ENCODE measurements at places on chromosomes 6 and 20.
A peak's percentile ranks its signal among the peaks of the same experiment; 100 is the strongest.

DNA sequence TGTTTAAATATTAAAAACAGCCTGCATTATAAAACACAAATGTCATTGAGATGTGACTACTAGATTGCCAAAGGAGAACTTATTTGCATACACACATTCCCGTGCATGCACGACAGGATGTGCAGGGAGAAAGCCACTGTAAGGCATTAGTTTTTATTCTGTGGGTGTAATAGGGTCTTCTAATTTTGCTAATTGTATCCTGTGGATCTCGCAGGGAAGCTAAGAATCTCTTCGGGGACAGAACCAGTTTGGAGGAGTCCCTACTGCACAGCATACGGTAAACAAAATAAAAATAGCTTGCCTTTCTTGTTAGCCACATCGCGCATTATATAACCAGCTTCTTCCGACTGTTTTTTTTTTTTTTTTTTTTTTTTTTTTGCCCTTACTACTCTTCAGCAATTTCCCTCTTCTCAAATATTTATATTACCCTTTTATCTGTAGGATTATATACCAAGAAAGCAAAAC lies 2.0 kb downstream of the ATXN1 start:
- no peak for DNase-seq
- peak overlapping the region; percentile 97 for H3K27ac ChIP-seq
- H3K4me1 ChIP-seq, result peaks cover 27% of the 10 kb centered on the region
- no peaks in the 10 kb centered on the region for H3K36me3 ChIP-seq

DNA sequence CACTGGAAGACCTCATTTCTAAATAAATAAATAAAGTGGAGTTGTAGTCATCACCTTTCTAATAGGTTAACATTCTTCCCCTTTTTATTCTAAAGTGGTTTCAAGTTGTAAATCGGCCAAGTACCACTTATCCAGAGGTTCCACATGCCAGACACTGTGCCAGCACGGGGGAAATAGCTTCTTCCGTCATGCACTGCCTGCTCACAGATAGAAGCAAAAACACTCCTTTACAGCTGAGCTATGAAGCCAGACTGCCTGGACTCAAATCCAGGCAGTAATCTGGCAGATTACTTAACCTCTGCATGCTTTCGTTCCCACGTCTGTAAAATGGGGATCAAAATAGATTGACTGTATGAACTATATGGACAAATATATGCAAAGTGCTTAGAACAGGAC lies 17.2 kb upstream of the SCML4 start:
- no peak overlapping the region for H3K4me3 ChIP-seq
- no peaks in the 10 kb centered on the region for H3K4me1 ChIP-seq
- no peak overlapping the region for H3K27ac ChIP-seq
- no peak for DNase-seq

- no peaks in the 10 kb centered on the region for H3K27me3 ChIP-seq
- no peaks in the 10 kb centered on the region for H3K36me3 ChIP-seq
- peaks cover 11% of the 10 kb centered on the region for H3K4me1 ChIP-seq
- no peak overlapping the region for H3K4me3 ChIP-seq
- no peak overlapping the region for H3K27ac ChIP-seq
Measured at GRCh38 chr6:57297505-57297904, 19.9 kb upstream of the PRIM2 start.

DNA sequence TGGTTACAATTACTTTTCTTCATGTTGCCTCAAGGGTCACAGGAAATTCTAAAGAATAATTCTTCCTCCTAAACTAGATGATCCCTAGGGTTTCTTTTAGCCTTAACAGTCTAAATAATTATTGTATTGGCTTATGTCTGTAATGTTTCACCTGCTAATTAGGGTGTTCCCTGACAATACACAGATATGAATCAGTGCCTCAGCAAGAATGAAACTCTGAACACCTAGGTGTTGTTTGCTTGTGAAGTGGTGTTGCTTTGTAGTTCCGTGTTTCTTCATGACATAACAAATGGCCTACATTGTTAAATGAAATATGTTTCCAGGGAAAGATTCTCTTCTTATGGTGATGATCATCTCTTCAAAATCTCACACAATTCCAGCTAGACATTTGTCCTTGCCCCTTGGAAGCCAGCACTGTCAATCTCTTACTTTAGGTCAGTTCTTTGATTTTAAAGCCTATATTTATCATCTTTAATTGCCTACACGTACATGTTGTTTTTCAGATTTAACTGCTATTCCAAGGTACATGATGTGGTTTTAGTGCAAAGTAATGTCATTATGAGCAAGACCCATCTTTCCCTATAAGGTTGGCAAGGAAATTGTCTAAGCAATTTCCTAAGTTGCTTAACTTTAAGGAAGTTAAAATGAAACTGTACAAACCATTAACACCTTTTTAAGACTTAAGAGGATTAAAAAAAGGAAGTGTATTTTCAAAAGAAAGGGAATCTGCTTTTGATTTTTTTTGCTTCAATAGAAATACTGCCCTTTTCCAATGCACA lies 111.9 kb downstream of the TBC1D7 start:
- H3K4me1 ChIP-seq, result peaks cover 6% of the 10 kb centered on the region
- peak overlapping the region; percentile 62 for H3K27ac ChIP-seq
- H3K27me3 ChIP-seq, result no peaks in the 10 kb centered on the region
- no peak for DNase-seq

DNA sequence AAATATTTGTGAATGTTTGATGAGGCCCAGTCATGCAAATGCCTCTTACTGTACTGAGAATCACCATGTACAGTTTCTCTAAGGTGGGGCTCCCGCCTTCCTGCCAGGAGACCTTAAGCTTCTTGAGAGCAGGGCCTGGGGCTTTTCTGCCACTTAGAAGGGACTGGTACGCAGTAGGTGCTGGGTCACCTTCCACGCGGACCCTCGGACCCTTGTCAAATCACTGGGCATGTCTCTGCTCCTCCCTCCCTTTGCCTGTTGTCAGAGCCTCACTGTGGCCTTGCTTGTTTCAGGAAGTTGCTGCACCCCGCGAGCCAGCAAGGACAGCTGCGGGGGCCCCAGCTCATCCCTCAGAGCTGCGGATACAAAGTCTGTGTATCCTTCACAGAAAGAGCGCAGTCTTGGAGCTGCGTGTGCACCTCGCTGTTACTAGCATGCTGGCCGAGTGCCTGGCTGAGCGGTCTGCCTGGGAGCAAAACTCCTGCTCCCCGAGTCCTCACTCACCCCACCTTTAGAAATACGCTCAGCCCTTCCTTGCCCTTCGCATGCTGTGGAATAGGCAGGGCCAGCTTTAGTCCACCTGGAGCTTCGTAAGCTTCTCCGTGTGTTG lies 30.7 kb upstream of the IRF4 start:
- H3K36me3 ChIP-seq, result no peaks in the 10 kb centered on the region
- no peaks in the 10 kb centered on the region for H3K4me1 ChIP-seq
- no peak overlapping the region for H3K27ac ChIP-seq
- no peaks in the 10 kb centered on the region for H3K27me3 ChIP-seq
- no peak for DNase-seq

DNA sequence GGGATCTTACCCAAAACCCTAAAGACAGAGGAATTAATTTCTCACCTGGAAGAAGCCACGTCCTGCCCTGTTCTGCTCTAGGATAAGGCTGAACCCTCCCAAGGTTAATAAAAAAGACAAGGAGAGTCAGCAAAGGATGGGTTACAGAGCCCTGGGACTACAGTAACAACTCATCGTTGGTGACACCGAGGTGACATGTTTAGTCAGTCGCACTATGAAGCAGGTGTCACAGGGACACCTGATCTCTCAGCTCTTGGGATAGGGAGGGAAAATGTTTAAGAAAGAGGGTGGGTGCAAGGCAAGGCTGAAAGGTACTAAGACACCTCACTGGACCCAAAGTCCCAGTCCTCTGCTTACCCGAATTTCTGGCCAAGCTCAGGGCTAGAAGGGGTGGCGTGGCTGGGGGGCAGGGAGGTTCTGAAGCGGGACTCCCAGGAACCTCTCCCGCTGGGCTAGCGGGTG lies 562 bp downstream of the MOCS1 start:
- H3K36me3 ChIP-seq, result no peaks in the 10 kb centered on the region
- DNase-seq, result no peak
- peak overlapping the region; percentile 88 for H3K27ac ChIP-seq
- no peaks in the 10 kb centered on the region for H3K27me3 ChIP-seq
- peaks cover 22% of the 10 kb centered on the region for H3K4me1 ChIP-seq
- peak overlapping the region; percentile 64 for H3K4me3 ChIP-seq

DNA sequence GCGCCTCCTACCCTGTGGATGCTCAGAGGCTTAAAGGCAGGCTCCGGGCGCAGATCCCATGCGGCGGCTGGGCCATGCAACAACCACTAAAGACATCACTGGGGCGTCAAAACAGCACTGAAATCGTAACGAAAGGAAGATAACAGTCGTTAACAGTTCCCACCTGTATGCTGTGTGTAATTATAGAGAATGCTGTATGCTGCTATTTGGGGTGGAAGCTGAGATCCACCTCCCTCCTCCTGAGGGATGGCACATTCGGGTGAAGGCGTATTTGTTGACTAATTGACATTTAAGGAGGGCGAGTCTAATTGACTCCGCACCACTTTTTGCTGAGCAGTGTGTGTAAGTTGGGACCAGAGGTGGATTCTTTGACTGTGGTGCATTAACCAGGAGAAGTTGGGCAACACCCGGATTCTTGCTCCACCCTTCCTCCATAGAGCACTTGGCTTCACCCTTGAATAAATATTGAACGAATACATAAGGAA lies 687 bp downstream of the SLC35A1 start:
- H3K36me3 ChIP-seq, result no peaks in the 10 kb centered on the region
- no peaks in the 10 kb centered on the region for H3K27me3 ChIP-seq
- H3K4me1 ChIP-seq, result peaks cover 27% of the 10 kb centered on the region
- no peak for DNase-seq
- peak overlapping the region; percentile 95 for H3K4me3 ChIP-seq

DNA sequence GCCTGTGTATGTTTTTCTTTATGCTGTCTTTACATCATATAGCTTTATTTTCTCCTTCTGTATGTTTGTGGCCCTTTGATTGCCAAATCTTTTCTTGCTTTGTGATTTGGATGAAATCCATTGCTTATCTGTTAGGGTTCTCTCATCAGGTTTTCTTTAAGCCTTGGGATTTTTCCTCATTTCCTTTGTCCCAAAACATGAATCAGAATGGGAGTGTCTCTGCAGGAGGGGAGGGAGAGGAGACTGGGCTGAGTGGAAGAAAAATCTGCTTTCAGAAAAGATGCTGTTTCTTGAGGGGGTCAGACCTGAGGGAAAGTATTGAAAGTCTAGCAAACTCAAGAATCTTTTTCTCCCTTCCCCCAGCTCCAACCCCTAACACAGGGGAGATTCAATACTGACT lies 758.0 kb upstream of the MMS22L start:
- no peak overlapping the region for H3K27ac ChIP-seq
- no peaks in the 10 kb centered on the region for H3K4me1 ChIP-seq
- H3K27me3 ChIP-seq, result no peaks in the 10 kb centered on the region
- no peak for DNase-seq
- H3K36me3 ChIP-seq, result no peaks in the 10 kb centered on the region

- H3K27me3 ChIP-seq, result no peaks in the 10 kb centered on the region
- H3K4me3 ChIP-seq, result no peak overlapping the region
- H3K36me3 ChIP-seq, result no peaks in the 10 kb centered on the region
- H3K27ac ChIP-seq, result no peak overlapping the region
- DNase-seq, result no peak
Measured at GRCh38 chr6:148324297-148324985, 18.2 kb upstream of the SASH1 start.

GRCh38 chr20:11852811-11853210 lies 64.9 kb upstream of the BTBD3 start:
- no peak for DNase-seq
- no peaks in the 10 kb centered on the region for H3K36me3 ChIP-seq
- no peaks in the 10 kb centered on the region for H3K4me1 ChIP-seq
- no peaks in the 10 kb centered on the region for H3K27me3 ChIP-seq
- H3K27ac ChIP-seq, result no peak overlapping the region
- no peak overlapping the region for H3K4me3 ChIP-seq

DNA sequence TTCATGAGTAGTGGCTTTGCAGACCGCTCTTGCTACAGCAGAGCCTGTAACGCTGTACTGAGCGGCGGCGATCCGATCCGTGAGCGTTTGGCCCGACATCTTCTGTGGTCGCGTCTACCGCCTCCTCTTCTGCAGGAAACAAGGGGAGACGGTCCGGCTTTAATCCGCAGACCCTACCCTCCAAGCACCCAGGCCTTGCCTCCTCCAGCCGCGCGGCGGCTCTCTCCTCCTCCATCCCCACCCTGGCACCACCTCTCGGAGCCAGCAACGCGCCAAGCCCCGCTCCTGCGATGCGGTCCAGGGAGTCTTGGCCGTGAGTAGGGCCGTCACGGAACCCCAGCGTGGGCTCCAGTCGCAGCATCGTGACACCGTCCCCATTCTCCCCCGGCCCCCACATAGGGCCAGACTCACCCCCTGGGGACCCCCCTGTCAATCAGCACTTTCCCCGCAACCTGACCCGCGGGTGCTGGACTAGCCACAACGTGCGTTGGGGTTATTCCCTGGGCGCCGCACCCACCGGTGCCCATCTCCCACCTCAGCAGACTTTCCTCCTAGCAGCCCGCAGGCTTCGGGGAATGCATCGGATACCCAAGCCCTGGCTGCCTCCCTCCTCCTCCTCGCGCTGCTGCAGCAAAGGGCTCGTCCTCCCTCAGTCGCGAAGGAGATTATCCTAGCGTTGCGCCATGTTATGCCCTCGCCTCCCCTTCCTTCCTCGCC lies 914 bp downstream of the SNAP91 start:
- no peaks in the 10 kb centered on the region for H3K36me3 ChIP-seq
- H3K4me1 ChIP-seq, result peaks cover 11% of the 10 kb centered on the region
- no peak for DNase-seq
- no peaks in the 10 kb centered on the region for H3K27me3 ChIP-seq
- peak overlapping the region; percentile 52 for H3K4me3 ChIP-seq

DNA sequence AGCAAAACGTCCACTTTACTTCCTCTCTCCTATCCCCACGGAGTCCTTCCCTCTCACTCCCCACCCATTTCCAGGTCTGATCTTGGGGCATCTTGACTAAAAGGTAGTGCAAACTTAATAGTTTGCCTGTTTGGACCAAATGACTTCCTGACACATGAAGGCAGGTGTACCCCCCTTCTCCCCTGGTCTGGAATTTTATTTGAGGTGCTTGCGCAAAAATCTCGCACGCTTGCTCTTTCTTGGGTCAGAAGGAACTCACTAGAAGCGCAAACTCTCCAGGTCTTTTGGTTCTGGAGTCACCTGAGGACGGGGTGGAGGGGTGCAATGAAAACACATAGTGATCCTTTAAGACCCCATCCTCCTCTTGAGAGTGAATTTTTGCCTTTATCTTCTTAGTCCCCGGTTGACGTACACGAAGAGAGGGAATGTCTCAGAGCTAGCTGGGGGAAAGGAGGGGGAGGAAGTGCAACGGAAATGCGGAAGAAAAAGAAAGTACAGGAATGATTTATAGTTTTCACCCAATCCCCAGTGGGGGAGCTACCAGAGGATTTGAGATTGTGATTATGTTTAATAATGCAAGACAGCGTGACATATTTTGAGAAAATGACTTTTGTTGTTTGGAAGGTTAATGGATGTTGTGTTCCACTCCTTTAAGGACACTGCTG lies 4.9 kb downstream of the ADGRB3 start:
- no peaks in the 10 kb centered on the region for H3K27me3 ChIP-seq
- peaks cover 16% of the 10 kb centered on the region for H3K4me1 ChIP-seq
- peak overlapping the region; percentile 43 for H3K4me3 ChIP-seq
- H3K36me3 ChIP-seq, result no peaks in the 10 kb centered on the region

- DNase-seq, result peak; percentile 51
- no peaks in the 10 kb centered on the region for H3K27me3 ChIP-seq
- H3K27ac ChIP-seq, result peak overlapping the region; percentile 22
- no peaks in the 10 kb centered on the region for H3K4me1 ChIP-seq
- H3K36me3 ChIP-seq, result no peaks in the 10 kb centered on the region
- H3K4me3 ChIP-seq, result no peak overlapping the region
Measured at GRCh38 chr6:140979642-140980091, 1153.1 kb upstream of the GJE1 start.

- H3K27me3 ChIP-seq, result no peaks in the 10 kb centered on the region
- H3K27ac ChIP-seq, result peak overlapping the region; percentile 89
- H3K4me3 ChIP-seq, result no peak overlapping the region
- H3K36me3 ChIP-seq, result no peaks in the 10 kb centered on the region
Measured at GRCh38 chr6:158233214-158233795, 65.2 kb downstream of the GTF2H5 start.
